ENCODE measurements at places on chromosomes 4 and X. TPM values are rescaled to one million over a fixed set of nuclear protein-coding genes. Genes with fewer than 3 reads are reported as not detected.

Gene ZCCHC18
- 4.9 TPM for total RNA-seq

Gene SHROOM4
- total RNA-seq: 1.6 TPM

Gene BCOR
- 24.7 TPM for total RNA-seq

Gene ART3
- total RNA-seq: not detected

DNA sequence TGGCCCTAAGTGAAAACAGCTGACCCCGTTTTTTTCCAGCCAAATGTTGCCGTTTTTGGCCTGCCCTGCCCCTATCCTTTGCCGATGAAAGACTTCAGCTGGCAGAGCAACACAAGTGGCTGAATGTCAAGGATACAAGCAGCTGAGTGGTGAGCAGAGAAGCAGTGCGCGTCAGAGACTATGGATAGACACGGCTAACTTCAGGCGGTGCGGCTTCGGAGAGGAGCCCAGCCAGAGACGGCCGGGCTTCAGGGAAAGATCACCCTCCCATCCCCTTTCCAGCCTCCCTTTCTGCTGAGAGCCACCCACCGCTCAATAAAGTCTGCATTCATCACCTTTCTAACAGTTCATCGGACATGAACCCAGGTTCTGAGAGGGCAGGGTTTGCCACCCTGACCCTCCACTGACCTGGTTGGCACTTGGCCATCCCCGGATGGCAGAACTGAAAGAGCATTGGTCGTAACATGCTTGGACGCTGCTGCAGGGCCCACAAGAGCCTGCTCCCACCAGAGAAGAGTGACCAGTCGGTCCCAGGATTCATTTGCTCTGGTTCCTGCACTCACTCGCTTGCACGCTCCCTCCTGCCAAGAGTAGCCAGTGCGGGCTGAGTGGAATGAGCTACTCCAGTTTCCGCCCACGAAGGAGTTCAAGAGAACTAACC lies 125.8 kb downstream of the PPEF1 start:
- no peak overlapping the region for H3K27ac ChIP-seq
- no peaks in the 10 kb centered on the region for H3K4me1 ChIP-seq
- no peak for DNase-seq
- no peaks in the 10 kb centered on the region for H3K27me3 ChIP-seq
- H3K36me3 ChIP-seq: no peaks in the 10 kb centered on the region

DNA sequence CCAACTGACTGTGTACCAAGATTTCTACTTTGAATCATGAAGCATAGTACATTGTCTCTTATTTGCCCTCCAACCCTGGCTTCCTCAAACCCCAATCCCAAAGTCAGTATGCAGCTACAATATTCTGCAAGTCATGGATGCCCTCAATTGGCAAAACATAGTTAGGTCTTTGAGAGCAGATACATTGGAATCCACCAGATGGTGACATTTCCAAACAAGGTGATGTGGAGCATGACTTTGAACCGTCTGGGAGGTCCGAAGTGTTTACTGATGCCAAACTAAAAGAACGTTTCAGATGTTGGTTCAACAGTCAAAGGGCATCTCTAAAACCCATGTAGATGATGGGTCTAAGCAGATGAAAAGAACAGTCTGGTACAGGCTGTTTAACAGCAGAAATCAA lies 43.7 kb upstream of the FRMD7 start:
- H3K27ac ChIP-seq: no peak overlapping the region
- no peaks in the 10 kb centered on the region for H3K4me1 ChIP-seq
- peaks cover 6% of the 10 kb centered on the region for H3K27me3 ChIP-seq

DNA sequence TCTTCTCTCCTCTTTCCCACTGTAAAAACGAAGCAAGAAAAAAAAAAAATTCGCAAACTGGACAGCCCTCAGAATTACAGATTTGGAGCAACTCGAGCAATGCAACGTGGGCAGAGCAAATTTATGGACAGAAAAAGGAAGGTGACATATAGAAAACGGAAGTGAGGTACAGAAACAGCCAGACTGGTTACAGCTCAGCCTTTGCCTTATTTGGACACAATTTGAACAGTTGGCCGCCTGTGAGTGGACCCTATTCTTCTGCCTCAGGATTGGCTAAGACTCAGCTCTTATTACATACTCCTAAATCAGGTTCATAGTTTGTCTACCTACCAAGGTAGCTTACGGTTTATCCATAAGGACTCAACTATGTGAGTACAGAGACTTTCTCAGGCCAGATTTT lies 98.8 kb downstream of the SOWAHB start:
- H3K27me3 ChIP-seq: peaks cover 46% of the 10 kb centered on the region
- no peak overlapping the region for H3K4me3 ChIP-seq
- no peaks in the 10 kb centered on the region for H3K4me1 ChIP-seq
- no peak for DNase-seq

Data from T-helper 17 cell (primary cell).